Caco-2 (cell line): ENCODE measurements at places on chromosomes 2 and 18.

GRCh38 chr2:86786001-86786536 lies 4.6 kb downstream of the CD8A start:
- no peak for DNase-seq

GRCh38 chr2:236642125-236642524 lies 72.5 kb downstream of the ACKR3 start:
- DNase-seq: no peak

DNA sequence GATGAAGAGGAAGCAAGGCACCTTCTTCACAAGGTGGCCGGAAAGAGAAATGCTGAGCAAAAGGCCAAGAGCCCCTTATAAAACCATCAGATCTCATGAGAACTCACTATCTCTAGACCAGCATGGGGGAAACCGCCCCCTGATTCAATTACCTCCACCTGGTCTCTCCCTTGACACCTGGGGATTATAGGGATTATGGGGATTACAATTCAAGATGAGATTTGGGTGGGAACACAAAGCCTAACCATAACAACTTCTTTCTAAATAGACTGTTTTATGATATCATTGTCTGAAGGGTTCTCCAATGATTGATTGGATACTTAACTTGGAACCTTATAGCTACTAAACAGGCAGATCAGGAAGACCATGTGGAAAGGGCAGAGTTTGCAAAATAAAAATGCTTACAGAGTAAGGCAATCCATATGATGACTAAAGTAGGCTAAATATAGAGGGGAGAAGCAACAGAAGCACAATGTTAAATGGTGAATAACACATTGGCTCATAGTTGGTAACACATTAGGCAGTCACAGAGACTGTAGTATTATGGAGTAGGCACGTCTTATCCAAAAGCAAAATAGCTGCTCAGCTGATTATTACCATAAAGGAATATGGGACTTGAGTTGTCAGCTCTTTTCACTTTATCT lies 179.0 kb downstream of the BARD1 start:
- no peak for DNase-seq

- DNase-seq: no peak
Measured at GRCh38 chr2:23241121-23241520, 143.9 kb upstream of the KLHL29 start.

DNA sequence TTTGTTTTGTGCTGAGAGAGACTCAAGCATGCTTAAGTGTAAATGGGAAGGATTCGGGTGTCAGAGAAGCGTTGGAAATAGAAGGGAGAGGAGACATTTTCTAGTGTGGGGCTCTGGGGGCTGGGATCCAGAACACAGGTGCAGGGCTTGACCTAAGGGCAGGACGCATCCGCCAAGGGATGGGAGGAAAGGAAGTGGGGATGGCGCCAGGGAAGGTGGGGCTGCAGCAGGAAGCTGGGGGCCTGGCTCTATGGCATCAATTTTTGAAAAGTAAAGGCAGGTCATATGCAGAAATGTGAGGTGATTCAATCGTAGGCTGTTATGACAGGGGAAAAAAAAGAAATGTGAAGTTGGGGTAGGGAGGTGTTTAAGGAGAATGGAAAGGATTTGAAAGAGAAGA lies 143.2 kb upstream of the SERTAD2 start:
- no peak for DNase-seq

GRCh38 chr2:106759966-106760365 lies 126.0 kb downstream of the ST6GAL2 start:
- DNase-seq: no peak

DNA sequence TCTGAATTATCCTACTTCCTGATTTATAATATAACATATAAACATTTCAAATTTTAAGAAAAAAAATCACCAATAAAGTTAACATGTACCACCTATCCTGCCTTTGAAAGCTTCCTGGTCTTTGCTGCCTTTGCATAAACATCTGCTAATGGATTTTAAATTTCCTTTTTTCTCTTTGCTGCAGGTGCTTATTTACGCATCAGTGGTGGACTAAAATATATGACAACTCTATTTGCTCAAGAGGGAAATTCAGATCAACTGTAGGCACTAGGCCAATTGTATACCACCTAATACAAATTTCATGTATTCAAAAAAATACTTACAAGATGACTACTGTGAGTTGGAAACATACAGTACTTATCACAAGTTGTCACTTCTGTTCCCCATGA lies 57.2 kb downstream of the RAD51AP2 start:
- DNase-seq: no peak
